ACHN (cell line): ENCODE measurements at places on chromosomes 12 and 14.
A peak's percentile ranks its signal among the peaks of the same experiment; 100 is the strongest.

DNA sequence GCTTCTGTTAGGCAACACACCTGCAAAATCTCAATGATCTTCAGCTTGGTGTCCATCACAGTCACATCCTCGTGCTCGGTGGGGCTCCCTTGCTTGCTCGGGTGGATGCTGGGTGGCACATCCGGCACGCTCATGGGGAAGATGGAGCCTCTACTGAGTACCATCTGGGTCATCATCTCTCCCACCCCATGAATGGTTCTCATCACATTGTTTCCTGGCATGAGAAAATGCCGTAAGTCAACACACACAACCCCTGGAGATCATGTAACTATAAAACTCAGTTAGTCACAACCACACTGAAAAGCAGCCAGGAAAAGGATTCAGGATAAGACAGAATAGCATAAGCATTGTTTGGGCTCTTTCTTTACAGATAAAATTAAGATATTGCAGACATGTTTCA, 201.1 kb downstream of the ITPR2 start:
- peak; percentile 50 for DNase-seq

DNA sequence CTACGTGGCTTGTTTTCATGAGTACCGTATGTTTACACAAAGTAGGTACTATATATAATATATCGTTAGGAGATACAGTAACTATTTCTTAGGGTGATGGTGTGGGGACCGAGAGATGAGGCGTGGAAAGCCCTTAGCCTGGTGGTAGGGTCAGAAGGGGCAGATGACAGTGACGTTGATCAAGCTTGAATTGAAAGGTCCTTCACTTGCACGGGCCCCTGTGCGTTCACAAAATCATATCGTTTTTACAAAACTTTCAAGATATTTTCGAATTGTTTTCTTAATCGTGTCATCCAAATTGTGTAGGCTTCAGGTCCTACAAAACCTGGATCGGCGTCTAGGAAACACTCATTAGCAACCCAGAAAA, 881 bp upstream of the SOS2 start:
- no peak for DNase-seq

DNA sequence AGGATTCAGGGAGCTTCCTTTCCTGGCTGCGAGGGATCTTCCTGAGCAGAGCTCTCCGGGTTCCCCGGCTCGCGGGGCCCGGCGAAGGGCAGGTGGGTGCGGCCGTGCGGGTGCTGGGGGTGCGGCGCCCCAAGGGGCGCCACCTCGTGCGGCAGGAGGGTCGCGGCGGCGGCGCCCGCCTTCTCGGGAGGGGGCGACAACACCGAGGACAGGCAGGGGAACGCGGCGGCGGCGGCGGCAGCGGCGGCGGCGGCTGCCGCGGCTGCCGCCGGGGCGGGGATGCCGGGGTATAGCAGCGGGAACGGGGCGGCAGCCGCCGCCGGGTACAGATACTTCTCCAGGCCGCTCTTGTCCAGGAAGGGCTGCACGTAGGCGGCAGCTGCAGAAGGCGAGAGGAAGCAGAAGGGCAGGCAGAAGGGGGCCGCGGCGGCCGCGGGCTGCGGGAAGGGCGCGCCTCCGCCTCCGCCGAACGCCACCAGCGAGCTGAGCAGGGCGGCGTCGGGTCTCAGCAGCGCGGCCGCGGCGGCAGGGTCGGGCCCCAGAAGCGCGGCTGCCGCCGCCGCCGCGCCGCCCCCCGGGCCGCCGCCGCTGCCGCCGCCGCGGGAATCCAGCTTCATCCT, 2.7 kb downstream of the BHLHE41 start:
- peak; percentile 37 for DNase-seq

GRCh38 chr12:93704122-93704521, 26.9 kb downstream of the CRADD start:
- no peak for DNase-seq

- peak; percentile 52 for DNase-seq
These were observed 76.1 kb downstream of the EPS8 start for GRCh38 chr12:15712823-15713660.

DNA sequence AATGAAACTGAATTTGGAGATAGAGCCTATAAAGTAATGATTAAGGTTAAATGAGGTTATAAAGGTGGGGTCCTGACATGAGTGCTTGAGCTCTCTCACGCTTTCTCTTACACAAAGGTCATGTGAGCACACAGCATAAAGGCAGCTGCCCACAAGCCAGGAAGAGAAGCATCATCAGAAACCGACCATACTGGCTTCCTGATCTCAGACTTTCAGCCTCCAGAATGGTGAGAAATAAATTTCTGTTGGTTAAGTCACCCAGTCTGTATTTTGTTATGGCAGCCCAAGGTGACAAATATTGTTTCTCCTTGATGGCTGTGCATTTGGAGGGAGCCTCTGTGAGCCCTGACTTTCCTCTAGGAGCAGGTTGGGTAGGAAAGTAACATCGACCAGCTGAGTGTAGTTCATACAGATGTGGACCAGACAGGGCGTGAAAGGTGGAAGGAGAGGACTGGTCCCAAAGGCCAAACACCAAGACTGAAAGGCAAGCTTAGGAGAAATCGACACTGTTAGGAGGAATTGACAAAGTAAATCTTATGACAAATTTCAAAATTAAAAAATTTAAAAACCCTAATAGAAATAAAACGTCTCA, 97.6 kb upstream of the SLC38A2 start:
- DNase-seq, result no peak

GRCh38 chr14:64721391-64721791, 17.2 kb downstream of the PLEKHG3 start:
- DNase-seq, result no peak

DNA sequence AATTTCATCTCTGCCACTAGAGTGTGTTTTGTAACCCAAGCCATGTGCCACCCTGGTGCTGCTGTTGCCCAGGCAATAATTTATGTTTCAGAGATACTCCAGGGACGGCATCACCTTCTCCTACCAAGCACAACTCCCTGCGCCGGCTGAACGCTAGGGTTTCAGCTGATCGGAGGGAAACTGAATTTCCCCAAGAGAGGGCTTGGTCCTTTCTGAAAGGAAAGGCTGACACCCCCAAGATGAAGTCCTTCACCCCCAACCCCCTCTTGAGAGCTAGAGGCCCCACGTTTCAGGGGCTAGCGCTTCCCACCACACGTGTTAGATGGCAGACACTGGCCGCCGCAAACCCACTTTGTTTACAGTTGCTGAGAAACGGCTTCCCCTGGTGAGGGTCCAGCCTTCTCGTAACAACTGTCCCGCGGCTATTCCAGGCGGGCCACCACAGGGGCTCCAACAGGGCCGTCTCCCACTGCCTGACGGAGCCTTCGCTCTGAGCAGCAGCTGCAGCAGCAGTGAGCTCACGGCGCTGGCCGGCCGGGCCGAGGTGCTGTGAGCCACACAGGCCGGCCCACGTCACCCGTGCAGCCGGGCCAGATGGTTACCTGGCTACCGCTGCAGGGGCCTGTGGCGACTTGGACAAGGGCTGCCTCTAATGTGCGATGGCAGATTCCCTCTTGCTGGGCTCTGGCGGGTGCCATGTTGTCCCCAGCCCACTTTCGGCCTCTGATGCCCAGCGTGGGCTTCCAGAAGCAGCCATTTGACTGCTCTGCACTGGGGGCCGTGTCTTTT, 66.4 kb downstream of the TESC start:
- DNase-seq, result no peak

DNA sequence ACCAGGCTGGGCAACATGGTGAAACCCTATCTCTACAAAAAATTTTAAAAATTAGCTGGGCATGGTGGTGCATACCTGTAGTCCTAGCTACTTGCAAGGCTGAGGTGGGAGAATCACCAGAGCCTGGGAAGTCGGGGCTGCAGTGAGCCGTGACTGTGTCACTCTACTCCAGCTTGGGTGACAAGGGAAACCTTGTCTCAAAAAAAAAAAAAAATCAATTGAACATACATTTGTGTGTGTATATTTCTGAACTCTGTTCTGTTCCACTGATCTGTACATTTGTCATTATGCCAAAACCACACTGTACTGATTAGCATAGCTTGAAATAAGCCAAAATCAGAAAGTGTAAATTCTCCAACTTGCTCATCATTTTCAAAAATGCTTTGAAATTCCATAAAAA, 254.6 kb downstream of the SOX5 start:
- DNase-seq, result no peak

- peak; percentile 8 for DNase-seq
These were observed 4.4 kb downstream of the SUSD6 start for GRCh38 chr14:69615496-69616407.

DNA sequence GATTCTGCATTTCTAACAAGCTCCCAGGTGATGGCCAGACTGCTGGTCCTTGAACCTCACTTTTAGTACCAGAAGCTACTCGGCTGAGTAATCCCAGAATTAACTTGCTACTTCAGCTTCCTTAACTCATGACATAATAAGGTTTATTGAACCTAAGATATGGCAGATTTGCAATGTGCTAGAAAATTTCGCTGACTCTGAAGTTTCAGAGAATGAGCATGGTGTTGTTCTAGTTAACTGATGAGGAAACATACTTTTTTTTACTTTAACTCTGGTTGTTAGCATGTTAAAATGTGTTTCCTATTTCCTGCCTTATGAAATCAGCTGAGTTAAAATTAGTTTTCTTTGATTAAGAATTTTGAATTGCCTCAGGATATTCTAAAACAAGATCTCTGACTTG, 23.1 kb upstream of the COX16 start:
- DNase-seq, result no peak

DNA sequence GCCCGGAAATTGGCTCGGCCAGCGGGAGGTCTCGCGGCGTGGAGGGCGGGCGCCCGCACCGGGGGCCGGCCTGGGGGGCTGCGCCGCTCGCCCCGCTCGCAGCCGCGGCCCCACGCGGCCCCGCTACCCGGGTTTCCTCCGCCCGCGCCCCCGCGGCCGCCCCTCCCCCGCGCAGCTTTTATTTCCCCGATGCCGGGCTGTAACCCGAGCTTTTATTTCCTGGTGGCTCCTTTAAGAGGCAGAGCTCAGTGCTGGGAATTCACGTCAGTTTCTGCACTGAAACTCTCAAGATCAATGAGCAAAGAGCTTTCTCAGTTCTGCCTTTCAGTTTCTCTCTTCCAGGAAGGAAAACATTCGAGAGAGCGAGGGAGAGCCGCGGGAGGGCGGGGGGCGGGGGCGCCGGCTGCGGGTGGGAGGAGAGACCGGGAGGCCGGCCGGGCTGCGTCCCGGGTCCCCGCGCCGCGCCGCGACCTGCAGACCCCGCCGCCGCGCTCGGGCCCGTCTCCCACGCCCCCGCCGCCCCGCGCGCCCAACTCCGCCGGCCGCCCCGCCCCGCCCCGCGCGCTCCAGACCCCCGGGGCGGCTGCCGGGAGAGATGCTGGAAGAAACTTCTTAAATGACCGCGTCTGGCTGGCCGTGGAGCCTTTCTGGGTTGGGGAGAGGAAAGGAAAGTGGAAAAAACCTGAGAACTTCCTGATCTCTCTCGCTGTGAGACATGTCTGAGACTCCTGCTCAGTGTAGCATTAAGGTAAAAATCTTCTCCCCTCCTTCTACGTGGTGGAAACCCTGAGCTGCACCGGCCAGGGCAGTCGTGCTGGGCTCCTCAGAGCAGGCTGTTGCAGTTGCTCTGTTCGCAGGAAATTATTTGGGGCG, at the start of gene ETV6:
Gene ETV6 (plus strand): TSS at position 262 of the 873 bp plus-strand sequence. CDS start 454 bp downstream, at position 716.
- peak; percentile 95 for DNase-seq

- no peak for DNase-seq
These were observed 7.8 kb downstream of the CTDSP2 start for GRCh38 chr12:57838594-57839302.

DNA sequence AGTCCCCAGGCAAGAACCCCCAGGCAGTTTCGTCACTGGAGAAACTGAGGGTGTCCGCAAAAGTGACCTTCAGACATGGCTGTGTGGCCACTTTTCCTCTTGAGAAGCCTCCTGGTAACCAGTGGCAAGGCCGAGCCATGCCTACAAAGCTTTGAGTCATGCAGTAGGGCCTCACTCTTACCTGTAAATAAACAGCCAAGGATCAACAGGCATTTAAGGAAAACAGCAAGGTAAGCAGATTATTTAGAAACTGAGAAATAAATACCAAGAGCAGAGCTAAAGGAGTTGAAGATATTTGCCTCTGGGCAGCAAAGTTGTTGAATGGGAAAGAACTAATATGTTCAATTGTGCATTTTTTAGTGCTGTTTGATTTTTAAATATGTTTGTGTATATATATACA, 141.0 kb upstream of the BCL2L14 start:
- DNase-seq, result no peak

DNA sequence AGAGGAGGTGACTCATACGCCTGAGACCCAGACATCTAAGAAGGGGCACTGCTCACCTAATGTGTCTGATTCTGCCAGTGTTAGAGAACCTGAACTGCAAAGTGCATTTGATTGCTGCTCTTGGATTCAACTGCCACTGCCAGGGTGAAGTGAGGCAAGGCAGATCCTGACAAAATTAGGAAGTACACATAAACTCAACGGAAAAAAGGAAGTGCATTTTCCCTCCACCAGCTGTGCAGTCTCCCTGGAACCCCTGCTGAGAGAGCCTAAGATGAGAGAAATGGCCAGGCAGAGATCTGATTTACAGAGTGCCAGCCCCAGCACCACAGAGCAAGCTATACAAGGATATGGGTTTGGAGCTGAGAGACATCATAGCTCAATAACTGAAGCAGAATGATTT, 215.3 kb downstream of the SEC23A start:
- DNase-seq, result no peak

DNA sequence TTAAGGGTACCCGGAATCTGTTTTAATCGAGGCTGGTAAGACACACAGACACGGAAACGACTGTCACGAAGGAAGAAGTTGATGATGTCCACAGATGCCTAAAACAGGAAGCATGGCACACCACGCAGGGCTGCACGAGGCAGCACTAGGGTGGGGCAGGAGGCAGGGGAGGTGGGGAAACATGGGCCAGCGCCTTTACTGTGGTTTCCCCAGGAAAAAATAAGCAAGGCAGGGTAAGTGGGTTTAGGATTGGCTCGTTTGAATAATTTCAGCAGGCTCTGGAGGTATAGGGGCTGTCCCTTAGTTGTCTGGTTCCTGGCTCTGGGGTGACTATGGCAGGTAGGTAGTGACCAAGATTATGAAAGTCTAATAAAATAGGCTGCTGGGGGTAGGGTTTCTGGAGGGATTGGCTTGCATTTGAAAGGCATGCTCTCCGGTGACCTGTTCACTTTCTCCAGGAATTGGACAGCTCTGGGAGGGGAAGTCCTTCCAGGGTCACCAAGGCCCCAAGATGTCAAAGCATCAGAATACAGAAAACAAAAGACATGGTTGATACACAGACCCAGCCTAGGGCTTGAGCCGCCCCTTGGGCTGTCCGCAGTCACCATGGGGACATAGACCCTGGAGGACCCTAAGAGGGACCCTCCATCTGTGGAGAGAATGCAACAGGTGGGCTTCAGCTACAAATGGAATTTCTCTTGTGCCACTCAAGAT, 35.3 kb downstream of the MAP1LC3B2 start:
- no peak for DNase-seq

- no peak for DNase-seq
These were observed 26.8 kb downstream of the PCNX1 start for GRCh38 chr14:70934084-70934483.

GRCh38 chr12:131988054-131988796, 38.5 kb downstream of the EP400 start:
- DNase-seq, result no peak
